ENCODE measurements at places on chromosomes 12 and 14.

DNA sequence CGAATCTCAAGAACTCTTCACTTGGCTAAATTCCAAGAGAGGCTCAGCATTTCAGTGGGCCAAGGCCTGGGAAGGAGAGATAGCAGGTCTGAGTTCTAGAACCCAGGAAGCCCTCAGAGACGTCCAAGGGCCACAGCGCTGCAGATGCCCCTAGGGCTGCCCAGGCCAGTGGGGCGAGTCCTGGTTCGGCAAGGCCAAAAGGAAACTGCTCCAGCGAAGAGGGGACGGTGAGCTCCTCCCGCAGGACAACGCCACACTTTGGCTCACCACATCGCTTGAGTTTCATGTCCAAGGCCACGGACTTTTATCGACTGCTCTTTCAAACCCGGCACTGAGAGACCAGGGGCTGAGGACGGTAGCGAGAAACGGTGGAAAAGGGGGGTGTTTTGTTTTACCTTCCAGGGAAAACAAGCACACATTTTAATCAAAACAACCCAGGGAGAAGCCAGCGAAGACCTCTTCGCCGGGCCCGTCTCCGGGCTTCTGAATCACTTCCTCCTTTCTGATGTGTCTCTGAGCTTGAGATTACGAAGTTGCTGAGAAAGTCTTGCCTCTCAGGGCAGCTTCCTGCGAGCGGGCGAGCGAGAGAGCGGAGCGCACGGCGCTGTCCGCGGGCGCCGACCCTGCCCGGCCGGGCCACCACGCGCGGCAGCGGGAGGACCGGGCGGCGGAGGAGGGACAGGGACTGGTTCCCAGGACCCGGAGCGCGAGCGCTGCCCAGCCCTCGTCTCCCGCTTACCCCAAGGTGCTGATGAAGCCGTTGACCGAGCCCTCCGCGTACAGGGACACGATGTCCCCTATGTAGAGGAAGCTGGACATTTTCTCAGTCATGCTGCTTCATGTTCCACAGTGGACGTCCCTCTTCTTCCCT lies 808 bp downstream of the ITPR2 start:
- peak; percentile 76 for DNase-seq

DNA sequence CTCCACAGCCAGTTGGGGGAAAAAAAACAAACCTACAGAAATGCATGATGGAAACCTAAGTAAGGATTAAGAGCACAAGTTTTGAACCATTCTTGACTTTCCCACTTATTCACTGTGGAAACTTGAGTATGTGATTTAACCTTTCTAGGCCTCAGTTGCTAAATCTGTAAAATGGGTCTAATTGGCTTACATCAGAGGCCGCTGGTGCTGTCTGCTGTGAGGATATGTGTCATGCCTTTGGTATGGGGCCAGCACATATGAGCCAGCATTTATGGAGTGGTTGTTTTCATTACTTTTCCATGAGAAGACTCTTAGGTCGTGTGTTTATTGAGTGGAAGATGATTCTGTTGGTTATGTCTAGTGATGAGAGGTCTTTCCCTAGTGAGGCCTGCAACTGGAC lies 102.4 kb downstream of the ESR2 start:
- DNase-seq, result no peak

DNA sequence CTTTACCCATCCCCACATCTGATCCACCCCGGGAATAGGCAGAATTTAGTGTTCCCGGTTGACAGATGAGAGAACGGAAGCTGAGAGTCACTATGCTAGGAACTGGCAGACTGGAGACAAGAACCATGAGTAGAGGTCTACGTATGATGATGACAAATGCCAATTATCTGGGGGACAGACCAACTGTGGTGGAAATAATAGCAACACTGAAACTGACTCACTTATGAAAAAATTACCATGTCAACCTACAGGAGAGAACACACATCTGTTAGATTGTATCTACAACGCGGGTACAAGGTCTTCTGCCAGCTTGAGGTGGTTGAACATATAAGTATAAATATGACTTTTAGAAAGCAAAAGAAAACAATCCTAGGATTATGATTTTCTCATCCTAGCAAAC lies 15.4 kb upstream of the SELPLG start:
- no peak for DNase-seq

- DNase-seq, result no peak
Measured at GRCh38 chr14:81366214-81366613, 33.9 kb downstream of the STON2 start.

DNA sequence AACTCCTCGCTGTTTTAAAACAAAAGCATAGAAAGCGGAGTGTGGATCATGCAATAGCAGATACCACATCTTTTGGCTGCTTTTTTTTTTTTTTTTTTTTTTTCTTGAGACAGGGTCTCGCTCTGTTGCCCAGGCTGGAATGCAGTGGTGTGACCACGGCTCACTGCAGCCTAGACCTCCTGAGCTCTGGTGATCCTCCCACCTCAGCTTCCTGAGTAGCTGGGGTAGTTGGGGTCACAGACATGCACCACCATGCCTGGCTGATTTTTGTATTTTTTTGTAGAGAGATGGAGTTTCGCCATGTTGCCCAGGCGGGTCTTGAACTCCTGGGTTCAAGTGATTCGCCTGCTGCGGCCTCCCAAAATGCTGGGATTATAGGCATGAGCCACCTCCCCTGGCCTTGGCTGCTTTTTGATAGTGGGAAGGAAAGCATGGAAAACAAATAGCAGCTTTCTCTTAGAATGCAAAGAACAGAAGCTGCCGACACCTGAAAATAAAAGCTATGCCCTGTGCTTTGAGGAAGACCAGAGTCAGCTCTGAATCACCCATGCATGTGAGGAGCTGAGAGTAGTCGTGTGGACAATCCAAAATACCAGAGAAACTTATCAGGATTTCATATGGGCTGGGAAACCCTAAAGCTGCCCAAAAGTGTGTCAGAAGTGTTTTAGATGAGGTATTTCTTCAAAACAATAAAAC lies 3.6 kb upstream of the ELK3 start:
- DNase-seq, result no peak

DNA sequence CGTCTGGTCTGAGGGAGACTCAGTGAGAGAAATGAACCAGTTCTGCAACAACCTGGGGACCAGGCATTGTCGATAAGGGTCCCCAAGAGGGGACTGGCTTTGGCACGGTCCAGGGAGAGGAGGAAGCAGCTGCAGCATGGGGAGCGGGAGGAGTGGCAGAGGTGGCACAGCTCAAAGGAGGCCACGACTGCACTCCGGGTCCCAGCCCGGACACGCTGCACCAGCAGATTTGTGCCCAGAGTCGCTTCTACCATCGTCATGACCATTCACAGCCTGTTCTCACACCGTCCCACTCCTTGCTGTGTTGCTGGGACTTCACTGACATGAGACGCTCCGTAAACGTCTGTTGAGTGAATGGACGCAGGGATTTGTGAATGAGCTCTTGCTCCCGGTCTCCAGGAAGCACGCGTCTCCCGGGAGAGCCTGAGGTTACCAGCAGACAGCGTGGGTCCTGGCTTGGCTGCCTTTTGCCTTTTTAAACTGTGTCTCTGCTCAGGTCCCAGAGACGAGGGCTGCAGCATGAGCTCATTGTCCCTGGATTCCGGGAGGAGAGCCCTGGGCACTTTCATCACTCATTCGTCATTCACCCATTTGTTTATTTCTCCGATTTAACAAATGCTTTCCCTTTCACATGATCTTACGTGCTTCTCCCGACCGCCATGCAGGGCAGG lies 137.0 kb downstream of the PIWIL1 start:
- DNase-seq, result no peak

DNA sequence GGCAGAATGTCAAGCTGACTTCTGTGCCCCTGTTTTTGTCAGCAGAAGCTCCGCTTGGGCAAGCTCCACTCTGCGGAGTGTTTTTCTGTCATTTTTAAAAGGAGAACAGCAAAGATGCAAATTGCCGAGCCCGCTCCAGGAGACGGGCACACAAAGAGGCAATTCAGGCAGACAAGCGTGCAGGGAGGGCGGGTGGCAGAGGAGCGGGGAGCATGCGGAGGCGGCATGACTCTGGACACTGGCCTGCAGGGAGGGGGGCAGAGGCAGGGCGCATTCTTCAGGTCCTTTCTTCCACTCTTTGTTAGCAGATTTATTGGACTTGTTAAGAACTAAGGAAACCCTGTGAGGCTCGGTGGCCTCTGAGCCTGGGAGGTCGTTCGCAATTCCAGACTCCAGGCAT lies 187.3 kb upstream of the RMST start:
- DNase-seq, result peak; percentile 86

DNA sequence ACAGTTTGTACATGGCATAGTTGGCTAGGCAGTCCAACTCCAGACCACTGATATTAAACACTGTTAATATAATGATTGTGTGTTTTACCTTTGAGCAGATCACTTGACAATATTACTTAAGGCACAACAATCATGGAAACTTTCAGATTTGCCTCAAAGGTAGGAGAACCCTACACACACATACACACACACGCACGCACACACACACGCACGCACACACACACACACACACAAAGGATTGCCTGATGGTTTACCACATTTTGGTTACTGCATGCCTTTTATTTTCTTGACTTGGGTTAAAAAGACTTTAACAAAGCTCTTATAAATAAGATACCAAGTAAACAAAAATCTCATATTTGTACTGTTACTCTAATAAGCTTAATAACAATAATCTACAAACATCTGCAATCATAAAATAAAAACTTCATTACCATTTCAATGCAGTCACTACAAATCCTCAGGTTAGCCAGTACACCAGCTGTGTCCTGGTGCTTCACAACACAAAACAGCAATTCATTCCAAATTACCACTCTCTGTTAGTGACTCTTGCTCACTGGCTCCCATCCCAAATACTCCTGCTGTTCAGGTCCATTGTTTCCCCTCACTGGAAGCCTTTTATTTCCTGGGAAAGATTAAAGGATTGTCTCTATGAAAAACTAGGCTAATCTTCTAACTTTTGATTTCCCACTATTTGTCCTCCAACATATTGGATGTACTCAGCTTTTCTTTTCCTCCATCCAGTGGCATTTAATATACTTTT lies 175.2 kb upstream of the ATP2B1 start:
- DNase-seq, result peak; percentile 40

DNA sequence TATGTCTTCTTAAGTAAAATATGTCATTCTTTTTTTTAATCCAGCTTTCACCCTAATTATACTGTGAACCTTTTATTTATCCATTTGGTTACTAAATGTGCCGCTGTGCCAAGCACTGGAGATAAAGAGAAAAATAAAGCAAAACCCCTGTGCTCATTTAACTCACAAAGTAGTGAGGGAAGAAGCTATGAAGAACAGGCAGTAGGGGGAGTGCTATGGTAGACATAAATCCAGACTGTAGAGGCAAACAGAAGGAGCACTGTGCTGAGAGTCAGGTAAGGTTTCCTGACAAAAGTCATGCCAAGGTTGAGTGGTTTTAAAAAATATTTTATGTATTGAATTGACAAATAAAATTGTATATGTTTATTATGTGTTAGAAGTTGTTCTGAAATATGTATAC lies 188.5 kb upstream of the SYT10 start:
- DNase-seq, result no peak

- no peak for DNase-seq
Measured at GRCh38 chr14:34404416-34404815, 57.6 kb downstream of the SPTSSA start.

DNA sequence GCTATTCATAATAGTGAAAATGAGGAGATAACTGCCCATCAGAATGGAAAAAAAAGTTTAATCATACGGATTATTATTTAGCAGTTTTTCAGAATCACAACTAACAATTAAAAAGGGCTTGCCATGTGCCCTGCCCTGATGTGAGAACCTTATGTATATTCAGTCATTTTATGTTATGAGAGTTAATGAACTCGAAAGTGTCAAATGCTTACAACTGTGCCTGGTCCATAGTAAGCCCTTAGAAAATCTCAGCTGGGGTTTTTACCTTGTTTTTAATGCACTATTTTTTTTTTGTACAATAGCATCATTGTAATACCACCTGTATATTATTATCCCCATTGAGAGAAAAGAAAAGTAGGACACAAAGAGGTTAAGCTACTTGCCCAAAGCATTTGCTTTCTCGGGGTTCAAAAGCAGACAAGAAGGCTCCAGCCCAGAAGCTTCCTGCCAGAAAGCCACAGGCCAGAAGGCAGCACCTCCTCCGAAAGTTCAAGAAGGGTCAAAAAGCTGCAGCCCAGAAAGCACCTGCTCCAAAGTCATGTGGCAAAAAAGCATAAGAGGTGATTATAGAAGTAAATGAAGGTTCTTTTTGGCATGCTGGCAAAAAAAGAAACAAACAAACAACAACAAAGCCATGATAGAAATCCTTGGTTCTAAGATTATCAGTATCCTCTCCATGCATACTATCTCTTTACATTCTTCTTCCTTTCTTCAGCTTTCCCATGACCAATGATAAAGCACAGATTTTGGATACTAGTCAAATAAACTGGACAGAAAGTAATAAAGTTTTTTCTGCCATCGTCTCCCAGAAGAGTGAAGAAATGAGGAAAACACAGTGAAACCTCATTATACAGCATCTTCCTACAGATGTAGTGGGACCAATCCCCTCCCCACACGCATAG lies 59.1 kb upstream of the NAP1L1 start:
- no peak for DNase-seq

- DNase-seq, result no peak
Measured at GRCh38 chr12:65195387-65196055, 26.1 kb downstream of the LEMD3 start.

DNA sequence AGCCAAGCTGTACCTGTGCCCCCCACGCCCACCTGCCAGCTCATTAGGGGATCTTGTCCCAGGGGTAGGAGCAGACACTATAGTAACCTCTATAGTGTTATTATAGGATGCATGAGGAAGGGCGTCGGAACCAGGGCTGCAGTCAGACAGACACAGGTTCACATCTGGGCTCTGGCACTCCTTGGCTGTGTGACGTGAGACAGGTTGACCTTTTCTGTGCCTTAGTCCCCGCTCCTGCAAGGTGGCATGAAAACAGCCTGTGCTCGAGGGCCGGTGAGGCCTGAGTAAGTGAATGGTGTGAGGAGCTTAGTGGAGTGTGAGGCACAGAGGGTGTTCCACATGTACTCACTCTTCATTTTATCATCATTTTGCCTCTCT lies 19.0 kb downstream of the ASB2 start:
- DNase-seq, result no peak

DNA sequence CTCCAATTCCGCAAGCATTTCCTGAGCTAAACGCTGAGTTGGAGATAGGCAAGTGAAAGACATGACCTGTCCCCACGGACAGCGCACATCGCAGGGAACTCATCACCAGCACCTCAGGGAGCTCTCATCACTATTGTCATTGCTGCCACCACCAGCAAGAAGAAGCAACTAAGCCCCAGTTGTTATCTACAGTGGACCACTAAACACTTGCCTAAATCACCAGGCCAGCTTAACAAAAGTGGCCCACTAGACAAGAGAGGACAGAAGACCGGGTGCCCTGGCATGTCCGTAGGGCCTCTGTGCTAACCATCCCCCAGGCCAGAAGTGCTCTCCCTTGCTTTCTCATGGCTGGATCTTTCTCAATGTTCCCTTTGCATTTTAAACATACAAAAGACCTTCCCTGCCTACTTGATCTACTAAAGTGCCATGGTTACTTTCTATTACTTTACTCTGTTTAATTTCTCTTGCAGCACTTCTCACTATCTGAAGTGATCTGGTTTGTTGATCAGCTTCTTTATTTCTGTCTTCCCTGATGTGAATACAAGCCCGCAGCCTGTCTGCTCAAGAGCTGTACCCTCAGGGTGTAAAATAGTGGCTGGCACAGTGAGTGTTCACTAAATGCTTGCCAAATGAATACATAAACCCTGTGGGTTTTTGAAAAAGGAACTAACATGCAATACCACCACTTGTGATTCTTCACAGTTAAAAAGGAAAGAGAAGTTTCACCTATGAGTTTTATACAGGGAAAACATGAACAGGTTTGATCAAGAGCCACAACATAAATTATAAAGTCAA lies 60.9 kb upstream of the RFLNA start:
- no peak for DNase-seq

All from NCI-H146 (cell line).